T-cell (primary cell): ENCODE measurements at places on chromosomes 5 and 9. TPM values are rescaled to one million over a fixed set of nuclear protein-coding genes. Genes with fewer than 3 reads are reported as not detected.

DNA sequence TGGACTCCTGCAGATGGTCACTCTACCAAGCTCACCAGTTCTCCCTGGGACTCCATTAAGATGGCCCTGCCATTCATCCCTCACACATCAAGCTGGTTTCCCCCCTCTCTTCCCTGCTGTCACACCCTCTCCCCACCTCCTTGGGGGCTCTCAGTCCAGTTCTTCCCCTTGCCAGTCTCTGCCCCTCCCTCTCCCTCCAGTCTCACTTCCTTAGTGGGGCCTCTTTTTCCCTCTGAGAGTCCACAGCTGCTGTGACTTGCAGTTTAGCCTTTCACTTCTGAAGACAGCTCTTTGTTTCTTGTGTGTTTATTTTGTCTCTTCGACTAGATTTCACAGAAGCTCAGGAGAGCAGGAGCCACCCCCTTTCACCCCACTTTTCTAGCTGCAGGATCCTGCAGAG, 10.5 kb downstream of the DOCK2 start:
- no peak for DNase-seq

DNA sequence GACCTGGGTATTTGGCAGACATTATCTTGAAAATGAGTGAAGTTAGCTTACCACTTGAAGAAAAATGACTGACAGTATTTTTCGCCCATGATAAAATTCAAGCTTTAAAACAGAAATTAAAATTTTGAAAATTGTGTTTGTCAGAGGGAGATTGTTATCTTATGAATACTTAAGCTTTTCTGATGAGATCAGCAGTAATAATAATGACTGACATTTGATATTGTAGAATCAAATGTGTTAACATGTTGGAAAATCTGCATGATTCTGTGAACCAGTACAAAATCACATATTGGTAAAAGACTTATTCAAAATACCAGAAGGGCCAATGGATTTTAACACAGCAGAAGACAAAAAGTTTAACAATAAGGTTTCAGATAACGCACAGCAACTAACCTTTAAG, 94.0 kb downstream of the MSX2 start:
- no peak for DNase-seq

DNA sequence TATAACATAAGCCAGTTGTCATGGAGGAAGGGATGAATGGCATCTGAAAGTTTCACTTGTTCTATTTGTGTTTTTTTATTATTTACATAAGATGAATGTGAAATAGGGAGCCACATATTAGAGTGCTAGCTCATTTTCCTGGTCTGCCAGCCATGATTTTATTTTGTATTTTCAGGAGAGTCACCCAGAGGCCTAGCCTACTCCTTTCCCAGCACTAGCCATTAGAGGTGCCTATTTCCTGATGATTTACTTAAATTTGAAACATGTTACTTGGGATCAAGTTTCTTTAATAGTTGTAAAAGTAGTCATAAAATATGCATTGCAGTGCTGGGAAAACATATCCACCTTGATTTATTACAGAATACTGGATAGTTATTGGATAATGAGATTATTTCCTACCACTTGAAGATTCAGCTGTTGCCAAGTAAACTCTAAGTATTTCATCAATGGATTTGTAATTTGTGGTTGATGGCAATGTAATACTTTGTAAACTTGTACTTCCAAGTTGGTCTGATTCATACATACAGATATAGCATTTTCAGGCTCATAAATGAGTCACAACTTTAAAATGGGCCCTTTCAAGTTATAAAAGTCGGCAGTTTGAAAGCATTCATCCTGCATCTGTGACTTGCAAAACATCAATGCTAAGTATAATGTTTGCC, 50.8 kb downstream of the KCNN2 start:
- no peak for DNase-seq

- no peak for DNase-seq
These were observed 84.8 kb upstream of the ALDH1A1 start for GRCh38 chr9:73037613-73038012.

DNA sequence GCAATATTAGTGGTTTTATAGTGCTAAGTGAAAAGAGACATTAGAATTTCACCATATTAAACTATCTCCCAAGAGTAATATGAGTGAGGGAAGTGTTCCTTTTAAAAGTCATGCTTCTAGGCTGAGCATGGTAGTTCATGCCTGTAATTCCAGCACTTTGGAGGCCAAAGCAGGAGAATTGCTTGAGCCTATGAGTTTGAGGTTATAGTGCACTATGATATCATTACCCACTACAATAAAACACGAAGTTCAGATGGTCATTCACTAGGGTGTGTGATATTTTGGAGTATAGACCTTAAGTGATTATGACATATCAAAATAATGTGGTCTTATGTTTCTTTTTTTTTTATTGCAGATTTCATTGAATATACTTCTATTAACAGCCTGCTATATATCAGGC, 6.7 kb downstream of the KIF2A start:
- no peak for DNase-seq

DNA sequence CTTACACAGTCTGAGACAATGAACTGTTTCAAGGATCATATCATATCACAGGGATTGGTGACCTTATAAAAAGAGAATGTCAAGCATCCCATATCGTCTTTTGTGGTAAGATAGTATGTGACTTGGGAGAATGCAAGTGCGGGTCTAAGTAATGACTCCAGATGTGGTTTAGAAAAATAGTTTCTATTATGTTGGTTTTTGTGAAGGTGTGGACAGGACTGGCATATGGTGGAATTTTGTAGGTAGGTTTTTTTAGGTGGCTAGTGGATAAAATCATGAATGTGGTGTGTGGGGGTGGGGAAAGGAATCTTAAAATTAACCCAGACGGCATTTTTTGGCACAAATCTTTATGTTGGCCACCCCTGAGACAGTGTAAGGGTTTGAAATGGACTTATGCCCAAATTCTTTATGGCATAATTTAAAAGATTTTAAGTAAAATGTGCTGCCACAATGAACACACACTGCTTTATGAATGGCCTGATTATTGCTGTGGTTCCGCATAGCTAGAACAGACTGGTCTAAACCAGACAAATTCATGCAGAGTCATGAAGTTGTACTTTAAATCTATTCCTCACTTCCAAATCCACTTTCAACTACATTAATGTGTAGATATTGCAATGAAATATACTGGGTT, 204.8 kb upstream of the HAPLN1 start:
- no peak for DNase-seq

GRCh38 chr9:128141604-128142003, 7.6 kb upstream of the LCN2 start:
- DNase-seq, result no peak

DNA sequence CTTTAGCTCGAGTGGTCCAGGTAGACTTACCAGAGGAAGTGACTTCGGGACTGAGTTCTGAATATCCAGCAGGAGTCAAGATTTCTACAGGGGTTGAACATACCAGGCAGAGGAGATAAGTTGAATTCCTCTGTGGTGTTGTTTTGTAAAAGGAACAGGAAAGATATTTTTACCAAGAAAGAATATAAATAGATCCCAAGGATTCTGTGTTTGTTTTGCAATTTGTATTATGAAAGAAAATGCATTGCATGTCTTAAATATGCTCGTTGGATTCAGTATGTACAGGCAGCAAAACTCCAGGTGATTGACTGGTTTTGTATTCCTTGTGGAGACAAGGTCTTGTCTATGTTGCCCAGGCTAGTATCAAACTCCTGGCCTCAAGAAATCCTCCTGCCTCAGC, 197.8 kb downstream of the FRMD3 start:
- no peak for DNase-seq

DNA sequence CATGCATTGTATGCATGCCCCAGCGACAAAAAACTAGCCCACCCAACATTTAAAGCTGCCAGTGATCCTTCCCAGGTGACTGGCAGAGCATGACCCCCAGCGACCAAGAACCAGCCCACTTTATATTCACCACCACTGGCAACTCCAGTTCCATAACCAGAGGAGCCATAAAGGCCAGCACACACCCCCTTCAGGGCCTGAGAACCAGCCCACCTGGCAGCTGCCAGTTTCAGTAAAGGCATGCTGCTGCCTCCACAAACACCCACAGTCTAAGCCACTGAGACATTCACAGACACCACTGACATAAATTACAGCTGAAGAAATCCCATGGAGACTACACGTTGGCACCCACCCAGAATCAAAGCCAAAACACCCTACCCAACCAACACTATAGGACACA, 46.9 kb upstream of the RGS7BP start:
- DNase-seq, result no peak

GRCh38 chr5:68884144-68884754, 209.6 kb upstream of the SLC30A5 start:
- peak; percentile 17 for DNase-seq

The PCDHGA12 gene
- 0.14 TPM for total RNA-seq

The RMRP gene
- 30,491 TPM for total RNA-seq

The PCDHA1 gene
- not detected for total RNA-seq

The RBM22 gene
- total RNA-seq, result 74.0 TPM

The ZNF483 gene
- total RNA-seq, result 21.5 TPM

The UBE2D2 gene
- 166 TPM for total RNA-seq
